ENCODE measurements at places on chromosomes 7 and 10. TPM values are rescaled to one million over a fixed set of nuclear protein-coding genes. Genes with fewer than 3 reads are reported as not detected.

GRCh38 chr10:677038-677437, 12.4 kb downstream of the DIP2C start:
- no peak for DNase-seq

GRCh38 chr10:24879861-24880260, 72.5 kb downstream of the PRTFDC1 start:
- no peak for DNase-seq

Gene XPNPEP1
- 96.7 TPM for total RNA-seq

Gene ANKRD22
- not detected for total RNA-seq

- no peak for DNase-seq
Measured at GRCh38 chr10:43410345-43410744, 1.4 kb upstream of the HNRNPF start.

DNA sequence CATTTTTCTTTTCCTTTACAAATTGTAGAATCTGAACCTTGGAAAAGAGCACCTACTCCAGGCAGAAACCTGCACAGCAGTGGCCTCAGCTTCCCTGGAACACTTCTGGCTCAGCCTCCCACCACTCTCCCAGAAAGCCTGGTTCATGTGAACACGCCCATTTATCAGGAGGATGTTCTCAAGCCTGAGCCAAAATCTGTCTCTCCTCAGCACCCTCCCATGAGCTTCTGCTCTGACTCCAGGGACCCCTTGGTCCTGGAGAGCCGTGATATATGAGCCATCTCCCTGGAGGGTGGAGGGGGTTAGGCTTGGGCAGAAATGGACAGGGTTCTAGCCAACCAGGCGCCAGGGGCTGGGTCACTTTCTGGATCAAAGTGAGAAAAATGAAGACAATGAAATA, 10.1 kb downstream of the GDF2 start:
- DNase-seq = no peak

Gene ODAD2
- 0.70 TPM for total RNA-seq

Gene CREB5
- 28.7 TPM for total RNA-seq

Gene LRRC61
- 1.7 TPM for total RNA-seq

Gene FEZF1
- total RNA-seq = not detected

- peak; percentile 31 for DNase-seq
Measured at GRCh38 chr7:132865366-132866143, 216.3 kb downstream of the CHCHD3 start.

Gene SEMA3E
- 1.2 TPM for total RNA-seq

Gene GPR26
- not detected for total RNA-seq

DNA sequence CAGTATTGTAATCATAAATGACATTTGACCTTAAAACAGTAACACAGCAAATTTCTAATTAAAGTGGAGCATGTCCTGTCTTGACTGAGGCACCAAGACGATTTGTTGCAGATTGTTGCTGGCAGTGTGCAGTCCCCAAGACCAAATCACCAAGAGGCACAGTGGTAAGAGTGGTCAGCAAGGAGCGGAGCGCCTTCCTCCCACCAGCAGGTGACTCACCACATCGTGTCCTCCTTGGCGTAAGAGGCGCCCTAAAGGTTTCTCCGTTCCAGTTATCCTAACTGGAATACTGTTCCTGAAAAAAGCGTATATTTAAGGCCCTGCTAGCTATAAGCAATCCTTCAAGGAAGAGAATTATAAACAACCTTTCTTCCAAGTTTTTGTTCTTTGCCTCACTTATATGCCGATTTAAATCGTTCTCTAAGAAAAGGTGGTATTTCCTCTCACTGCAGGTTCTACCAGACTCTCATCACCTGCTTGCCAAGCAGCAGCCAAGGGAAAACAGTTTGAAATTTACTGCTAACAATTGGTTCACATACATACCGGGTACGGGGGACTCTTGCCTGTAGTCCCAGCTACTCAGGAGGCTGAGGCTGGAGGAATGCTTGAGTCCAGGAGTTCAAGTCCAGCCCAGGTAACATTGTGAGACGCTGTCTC, 10.7 kb upstream of the REPIN1 start:
- DNase-seq = no peak

DNA sequence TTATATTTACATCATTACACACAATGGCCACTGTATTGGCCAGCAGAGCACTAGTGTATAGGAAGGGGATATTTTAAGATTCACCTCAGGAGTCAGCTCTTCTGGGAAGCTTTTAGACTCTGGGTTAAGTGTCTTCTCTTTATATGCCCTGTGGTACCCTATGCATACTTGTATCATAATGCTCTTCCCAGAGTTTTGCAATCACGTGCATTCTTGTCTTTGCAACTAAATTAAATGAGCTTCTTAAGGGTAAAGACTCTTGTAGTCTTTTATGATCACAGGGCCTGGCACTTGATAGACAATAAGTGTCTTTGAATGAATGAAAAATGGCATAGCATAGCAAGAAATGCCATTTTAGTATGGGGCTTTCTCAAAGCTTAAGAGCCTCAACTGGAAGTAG, 35.4 kb upstream of the ARMS2 start:
- no peak for DNase-seq

- DNase-seq = no peak
Measured at GRCh38 chr10:4067931-4068561, 283.0 kb upstream of the KLF6 start.

DNA sequence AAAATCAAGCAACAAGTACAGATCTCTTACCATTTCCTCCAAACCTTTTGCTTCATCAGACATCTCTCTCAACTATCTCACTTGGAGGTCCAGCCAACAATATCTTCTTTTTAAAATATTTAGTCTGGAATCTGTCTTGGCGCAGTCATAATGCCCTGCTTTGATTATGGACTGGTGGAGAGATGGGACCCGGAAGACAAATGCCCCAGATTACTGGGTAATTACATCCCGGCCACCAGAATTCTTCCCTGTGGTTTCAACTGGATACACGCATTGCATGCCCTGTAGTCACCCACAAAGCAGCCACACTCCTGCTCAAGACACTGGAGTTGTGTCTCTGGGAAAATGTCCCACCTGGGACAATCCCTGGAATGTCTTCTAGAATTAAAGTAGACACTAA, 65.5 kb downstream of the BPGM start:
- no peak for DNase-seq

DNA sequence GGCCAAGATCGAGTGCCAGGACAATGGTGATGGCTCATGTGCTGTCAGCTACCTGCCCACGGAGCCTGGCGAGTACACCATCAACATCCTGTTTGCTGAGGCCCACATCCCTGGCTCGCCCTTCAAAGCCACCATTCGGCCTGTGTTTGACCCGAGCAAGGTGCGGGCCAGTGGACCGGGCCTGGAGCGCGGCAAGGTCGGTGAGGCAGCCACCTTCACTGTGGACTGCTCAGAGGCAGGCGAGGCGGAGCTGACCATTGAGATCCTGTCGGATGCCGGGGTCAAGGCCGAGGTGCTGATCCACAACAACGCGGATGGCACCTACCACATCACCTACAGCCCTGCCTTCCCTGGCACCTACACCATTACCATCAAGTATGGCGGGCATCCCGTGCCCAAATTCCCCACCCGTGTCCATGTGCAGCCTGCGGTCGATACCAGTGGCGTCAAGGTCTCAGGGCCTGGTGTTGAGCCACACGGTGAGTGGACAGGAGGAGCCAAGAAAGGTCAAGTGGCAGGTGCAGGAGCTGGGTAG, 14.6 kb downstream of the FLNC start:
- DNase-seq = no peak

GRCh38 chr10:17403161-17403560, 51.2 kb downstream of the ST8SIA6 start:
- DNase-seq = no peak

GRCh38 chr7:70053421-70053820, 455.1 kb downstream of the AUTS2 start:
- DNase-seq = no peak

- no peak for DNase-seq
Measured at GRCh38 chr7:157233677-157234076, 95.0 kb downstream of the UBE3C start.

Gene HECW1
- not detected for total RNA-seq

Gene RNF148
- not detected for total RNA-seq

DNA sequence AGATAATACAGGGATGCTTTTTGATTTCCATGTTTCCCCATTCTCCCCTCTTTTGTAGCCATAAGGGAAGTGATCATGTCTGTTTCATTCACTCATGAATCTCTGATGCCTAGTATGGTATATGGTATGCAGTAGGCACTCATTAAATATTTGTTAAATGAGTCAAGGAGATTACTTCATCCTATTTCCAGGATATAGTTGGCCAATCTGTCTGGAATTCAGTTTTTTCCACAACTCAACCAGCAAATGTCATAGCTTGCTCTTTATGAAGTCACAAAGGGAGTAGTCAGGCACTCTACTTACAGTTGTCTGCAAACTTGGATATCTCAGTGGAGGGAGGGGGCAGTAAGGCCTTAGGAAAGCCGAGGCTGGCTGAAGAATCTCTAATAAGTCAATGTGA, 853.6 kb downstream of the LRMDA start:
- no peak for DNase-seq

GRCh38 chr7:149317986-149318672, 56.1 kb downstream of the ZNF783 start:
- DNase-seq = no peak

- no peak for DNase-seq
Measured at GRCh38 chr7:22216832-22217475, 140.0 kb downstream of the RAPGEF5 start.

DNA sequence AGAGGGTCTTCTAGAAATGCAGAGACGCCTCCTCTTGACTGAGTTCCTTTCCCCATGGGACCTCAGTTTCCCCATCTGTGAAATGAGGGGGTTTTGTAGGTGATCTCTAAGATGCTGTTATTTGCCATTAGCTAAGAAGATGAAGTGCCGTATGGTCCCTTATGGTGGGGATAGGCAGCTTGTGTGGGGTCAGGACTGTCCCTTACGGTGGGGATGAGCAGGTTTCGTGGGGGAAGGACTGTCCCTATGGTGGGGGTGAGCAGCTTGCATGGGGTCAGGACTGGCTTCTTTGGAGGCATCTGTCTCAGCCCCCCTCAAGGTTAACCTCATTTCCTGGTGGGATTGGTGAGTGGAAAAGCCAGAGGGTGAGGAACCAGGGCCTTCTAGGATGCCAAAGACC, 148.3 kb upstream of the GPR26 start:
- DNase-seq = no peak

- DNase-seq = no peak
Measured at GRCh38 chr7:99493823-99494222, 6.3 kb downstream of the ZNF394 start.

DNA sequence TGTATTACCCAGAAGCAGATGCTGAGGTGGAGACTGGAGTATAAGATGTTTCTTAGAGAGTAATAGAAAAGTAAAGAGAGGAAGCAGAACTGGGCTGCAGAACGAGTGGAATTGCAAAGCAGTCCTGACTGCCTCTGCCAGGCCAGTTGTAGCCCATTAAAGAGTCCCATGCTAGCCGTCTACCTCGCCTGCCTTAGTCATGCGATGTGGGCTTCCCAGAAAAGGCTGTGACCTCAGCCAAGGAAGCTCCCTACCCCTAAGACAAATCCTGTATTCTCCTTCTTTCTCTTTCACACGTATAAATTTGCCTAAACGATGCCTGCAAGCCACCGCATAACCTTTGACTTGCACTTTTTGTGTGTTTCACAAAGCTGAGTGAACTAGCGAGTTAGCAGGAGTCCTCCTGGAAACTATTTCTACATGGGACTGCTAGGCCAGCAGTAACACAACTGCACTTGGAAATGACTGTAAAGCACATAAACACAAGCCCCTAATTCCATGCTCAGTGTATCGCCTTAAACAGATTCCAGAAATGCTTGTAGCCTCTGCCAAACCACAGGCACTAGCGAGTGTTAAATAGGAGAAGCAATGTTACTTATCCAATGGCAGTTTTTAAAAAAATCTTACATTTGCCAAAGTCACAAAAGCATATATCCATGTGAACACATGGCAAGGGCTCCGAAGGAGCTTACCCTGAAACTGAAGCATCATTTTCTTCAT, 47.4 kb upstream of the GNAI1 start:
- DNase-seq = no peak

Gene CLDN4
- total RNA-seq = 0.93 TPM

- DNase-seq = no peak
Measured at GRCh38 chr7:98293746-98294145, 12.3 kb downstream of the BRI3 start.

Gene GDF2
- total RNA-seq = not detected

GRCh38 chr10:122507616-122508015, 46.3 kb downstream of the HTRA1 start:
- no peak for DNase-seq

GRCh38 chr10:84540022-84540616, 211.7 kb downstream of the CCSER2 start:
- no peak for DNase-seq

DNA sequence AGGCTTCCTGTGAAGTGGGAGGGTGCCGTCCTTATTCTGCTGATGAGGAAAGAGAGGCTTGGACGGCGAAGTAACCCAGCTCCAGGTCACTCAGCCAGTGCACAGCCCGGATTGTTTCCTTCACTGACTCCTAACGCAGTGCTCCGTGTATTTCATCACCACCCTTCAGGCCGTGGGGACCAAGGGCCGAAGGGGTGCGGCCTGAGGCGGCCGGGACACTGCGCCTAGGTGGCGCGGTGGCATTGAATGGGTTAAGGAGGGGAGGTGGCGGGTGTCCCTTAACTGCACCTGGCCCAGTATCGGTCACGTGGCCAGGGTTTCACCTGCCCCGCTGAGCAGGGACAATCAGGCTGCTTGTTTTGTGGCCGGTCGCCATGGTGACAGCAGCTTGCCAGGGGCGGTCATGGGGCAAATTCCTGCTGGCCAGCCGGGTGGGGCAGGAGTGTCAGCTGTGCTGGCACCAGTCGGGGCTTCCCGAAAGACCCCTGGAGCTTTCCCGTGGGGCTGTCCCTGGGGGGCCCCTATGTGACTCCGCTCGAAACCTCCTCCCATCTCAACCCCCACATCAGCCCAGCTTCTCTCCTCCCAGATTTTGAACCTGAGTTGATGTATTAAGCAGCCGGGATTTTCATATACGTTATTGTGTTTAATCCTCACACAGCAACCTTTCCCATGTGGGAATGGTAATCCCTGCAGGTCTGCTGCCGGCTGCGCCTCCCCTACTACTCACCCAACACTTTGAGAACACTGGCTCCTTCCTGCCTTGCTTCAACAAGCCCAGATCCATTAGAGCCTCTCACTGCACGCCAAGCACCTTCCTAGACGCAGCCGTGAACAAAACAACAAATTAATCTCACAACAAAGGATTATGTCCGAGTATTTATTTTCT, 4.4 kb upstream of the ABHD11 start:
- no peak for DNase-seq

DNA sequence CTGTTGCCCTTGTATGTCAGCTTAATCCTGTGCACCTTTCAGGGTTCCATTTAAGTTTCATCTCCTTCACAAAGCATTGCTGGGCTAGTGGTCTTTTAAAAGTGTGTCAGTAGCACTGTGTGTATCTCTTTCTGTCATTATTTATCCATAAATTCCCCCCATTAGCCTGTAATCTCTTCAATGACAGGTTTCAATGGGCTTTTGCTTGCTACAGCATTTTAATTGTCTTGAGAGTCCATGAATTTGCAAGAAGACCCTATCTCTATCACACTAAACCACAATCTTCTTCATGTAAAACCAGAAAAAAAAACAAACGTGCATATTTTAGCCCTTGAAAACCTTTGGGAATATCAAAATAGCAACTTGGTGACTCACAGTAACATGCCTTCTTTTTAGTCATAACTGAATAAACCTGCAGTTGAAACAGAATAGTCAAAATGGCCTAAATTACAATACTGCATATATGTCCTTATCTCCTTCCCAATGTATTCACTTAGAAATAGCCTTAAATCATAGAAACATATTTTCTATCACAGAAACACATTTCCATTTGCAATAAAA, 118.6 kb downstream of the PON1 start:
- no peak for DNase-seq
